ENCODE measurements at places on chromosomes 16 and 17.

- no peak for DNase-seq
Observed at GRCh38 chr17:36705874-36706731, 104.7 kb downstream of the MRM1 start.

GRCh38 chr17:58741121-58741625, 14.5 kb upstream of the PPM1E start:
- DNase-seq = no peak

DNA sequence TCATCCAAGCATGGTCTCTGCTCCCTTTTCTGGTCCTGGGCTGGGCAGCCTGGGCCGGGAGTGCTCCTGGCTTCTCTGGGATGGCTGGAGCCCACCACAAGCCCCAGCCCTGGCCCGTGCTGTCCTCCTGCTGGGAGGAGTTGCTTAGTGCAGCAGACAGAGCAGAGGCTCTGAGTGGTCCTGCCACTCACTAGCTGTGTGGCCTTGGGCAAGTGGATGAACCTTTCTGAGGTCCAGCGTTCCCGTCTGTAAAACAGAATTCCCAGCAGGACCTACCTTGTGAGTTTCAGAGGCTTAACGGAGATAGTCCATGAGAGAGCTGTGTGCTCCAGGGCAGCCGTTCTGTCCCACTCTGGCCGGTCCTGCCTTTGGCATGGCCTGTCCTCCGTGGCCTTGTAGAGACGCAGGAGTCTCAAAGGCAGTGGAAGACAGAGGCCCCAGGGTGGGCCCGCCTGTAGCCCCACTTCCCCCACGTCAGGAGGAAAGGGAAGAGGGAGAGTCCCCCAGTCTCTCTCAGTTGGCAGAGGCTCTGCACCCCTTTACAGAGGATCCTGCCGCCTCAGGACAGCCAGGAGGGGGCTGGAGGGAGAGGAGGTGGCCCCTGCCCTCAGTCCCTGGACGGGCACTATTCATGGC, 7.8 kb downstream of the MYO15B start:
- no peak for DNase-seq

DNA sequence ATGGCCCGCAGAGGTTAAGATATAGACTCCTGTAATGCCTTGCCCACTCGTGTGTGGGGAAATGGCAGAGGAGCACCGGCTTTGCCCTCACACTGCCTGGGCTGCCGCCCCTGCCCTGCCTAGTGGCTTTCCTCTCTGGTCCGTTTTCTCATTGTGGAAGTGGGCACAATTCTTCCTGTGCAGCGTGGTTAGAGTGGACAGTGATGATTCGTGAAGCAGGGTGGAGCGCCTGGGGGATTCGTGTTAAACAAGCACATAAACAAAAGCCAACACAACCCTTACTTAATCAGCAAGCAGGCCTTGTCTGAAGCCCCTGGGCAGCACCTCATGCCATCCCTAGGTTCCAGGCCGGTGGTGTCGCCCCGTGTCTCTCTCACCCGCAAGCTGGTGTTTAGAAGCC, 269.7 kb downstream of the SEC14L1 start:
- DNase-seq = no peak

DNA sequence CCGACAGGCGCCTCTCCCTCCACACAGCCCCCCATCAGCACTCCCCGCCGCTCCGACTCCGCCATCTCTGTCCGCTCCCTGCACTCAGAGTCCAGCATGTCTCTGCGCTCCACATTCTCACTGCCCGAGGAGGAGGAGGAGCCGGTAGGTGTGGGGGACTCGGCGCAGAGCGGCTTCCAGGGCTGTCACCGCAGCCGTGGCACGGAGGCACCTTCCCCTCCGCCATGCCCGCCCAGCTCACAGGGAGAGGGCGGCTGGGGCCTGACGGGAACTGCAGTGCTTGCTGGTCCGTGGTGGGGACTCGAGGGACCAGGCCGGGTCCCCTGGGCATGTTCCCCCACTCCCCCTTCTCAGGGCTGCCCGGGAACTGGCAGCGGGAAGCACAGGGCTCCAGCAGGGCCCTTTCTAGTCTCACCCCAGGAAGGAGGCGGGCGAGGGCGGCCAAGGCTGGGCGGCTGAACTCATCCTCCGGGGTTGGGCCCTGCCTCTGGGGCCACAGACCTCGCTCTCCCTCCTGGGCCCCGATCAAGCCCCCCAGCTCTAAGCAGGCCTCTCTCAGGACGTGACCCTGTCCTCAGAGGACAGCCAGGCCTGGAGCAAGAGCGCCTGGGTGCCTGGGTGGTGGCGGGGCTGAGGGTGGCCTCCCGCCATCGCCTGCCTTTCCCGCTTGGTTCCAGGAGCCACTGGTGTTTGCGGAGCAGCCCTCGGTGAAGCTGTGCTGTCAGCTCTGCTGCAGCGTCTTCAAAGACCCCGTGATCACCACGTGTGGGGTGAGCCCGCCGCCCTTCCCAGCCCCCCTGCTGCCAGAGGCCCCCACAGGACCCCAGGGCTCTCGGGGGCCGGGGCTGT, 15.2 kb downstream of the TRAF7 start:
- DNase-seq = no peak

DNA sequence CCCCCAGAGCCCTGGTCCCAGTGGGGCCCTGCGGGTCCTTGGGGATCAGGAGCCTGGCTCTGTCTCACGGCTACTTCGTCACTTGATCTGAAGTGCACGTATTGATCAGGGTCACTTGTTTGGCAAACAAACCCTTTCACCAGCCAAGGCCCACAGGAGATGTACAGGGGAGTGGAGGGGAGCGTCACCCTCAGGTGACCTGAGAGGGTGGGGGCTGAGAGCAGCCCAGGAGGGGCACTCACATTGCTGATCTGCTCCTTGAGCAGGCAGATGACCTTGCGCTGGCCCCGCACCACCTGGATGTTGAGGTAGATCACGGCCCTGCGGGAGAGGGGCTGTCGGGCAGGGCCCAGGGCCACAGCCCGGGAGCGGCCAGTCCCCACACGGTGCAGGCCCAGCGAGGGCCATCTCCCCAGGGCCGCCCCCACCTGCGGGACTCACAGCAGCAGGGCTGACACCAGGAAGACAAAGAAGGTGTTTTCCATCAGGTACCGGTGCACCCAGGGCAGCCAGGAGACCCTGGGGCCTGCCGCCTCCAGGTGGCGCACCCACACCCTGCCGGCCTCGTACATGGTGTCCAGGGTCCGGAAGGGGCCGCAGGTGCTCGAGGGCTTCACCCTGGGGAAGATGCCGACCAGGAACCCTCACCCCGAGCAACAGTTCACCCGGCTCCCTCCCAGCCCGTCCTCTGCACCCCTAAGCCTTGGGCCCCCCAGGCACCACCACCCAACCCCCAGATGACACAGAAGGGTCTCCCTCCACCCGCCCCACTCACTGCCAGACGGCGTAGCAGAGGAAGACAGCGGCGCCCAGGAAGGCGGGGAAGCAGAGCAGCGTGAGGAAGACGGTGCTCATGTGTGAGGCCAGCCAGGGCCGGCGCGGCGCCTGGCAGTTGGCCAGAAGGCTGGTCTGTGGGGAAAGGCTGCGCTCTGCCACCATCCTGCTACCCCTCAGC, 11.3 kb downstream of the TMC6 start:
- DNase-seq = no peak

Data from occipital lobe (tissue), 3 donors.